SK-N-MC (cell line): ENCODE measurements at places on chromosomes 11 and 22.

DNA sequence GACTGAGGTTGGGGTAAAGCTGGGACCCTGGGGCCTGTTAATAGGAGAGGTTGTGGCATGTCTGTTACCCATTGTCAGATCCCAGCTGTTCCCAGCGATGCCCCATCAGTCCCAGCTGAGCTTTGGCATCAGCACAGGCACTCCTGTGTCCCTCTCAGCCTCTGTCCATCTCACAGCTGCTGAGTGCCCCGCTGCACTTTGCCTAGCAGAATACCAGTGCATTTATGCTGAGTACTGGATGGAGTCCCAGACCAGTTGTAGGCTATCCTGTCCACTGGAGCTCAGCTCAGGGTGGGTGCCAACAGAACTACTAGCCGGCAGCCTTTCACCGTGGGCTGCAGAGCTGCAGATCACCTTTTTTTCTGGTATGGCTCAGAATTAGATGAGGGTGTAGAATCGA lies 9.9 kb downstream of the FXYD6 start:
- DNase-seq = no peak

DNA sequence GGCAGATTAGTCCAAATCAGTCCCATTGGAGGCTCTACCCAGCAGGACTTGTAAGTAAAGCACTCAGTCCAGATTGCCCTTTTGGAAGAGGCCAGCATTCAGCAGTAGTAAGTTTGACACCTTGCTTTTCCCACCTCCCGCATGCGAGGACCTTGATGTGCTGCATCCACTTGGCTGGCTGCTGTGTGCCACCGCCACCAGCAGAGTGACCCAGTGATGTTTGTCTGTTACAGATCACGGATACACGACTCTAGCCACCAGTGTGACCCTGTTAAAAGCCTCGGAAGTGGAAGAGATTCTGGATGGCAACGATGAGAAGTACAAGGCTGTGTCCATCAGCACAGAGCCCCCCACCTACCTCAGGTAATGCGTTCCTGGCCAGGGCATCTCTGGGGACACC lies 6.6 kb downstream of the SMARCB1 start:
- DNase-seq = no peak

DNA sequence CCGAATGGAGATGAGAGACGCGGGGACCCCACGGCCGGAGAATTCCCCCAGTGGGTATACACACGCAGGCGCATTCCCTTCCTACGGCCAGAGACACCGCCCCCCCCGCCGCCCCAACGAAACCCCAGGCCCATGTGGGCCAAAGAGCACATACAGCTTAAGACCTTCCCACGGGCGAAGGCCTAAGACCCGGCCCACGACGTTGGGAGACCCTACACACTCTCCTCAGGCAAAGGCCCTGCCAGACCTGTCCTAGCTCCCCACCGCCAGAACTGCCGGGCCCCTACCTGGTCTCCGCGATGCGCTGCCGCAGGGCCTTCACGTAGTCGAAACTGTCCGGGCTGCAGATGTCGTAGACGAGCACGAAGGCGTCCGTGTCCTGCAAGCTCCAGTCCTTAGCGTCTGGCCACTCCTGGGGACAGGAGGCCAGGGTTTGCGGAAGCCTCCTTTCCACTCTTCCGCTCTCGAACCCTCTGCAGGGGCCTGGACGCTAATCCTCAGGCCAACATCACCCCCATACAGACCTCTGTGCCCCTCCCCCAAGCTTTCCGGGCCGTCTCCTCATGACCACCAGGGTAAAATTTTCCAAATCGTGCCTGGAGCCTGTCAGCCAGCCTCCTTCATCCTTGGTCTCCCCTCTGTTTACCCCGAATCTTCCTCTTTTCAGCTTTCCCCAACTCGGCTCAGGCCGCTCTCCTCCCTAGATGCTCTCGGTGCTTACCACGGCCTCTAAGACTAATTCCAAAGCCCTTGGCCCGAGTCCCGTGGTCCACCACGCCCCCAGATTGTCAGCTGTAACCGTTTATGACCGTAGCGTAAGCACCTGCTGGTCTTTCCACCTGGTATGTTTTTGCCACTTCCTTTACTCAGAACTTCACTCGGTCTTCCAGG lies 1.7 kb downstream of the RASL10A start:
- DNase-seq = no peak

GRCh38 chr11:61907871-61908729 lies 9.3 kb downstream of the RAB3IL1 start:
- DNase-seq = no peak

- DNase-seq = no peak
Observed at GRCh38 chr11:118291477-118292135, 12.9 kb upstream of the CD3E start.

DNA sequence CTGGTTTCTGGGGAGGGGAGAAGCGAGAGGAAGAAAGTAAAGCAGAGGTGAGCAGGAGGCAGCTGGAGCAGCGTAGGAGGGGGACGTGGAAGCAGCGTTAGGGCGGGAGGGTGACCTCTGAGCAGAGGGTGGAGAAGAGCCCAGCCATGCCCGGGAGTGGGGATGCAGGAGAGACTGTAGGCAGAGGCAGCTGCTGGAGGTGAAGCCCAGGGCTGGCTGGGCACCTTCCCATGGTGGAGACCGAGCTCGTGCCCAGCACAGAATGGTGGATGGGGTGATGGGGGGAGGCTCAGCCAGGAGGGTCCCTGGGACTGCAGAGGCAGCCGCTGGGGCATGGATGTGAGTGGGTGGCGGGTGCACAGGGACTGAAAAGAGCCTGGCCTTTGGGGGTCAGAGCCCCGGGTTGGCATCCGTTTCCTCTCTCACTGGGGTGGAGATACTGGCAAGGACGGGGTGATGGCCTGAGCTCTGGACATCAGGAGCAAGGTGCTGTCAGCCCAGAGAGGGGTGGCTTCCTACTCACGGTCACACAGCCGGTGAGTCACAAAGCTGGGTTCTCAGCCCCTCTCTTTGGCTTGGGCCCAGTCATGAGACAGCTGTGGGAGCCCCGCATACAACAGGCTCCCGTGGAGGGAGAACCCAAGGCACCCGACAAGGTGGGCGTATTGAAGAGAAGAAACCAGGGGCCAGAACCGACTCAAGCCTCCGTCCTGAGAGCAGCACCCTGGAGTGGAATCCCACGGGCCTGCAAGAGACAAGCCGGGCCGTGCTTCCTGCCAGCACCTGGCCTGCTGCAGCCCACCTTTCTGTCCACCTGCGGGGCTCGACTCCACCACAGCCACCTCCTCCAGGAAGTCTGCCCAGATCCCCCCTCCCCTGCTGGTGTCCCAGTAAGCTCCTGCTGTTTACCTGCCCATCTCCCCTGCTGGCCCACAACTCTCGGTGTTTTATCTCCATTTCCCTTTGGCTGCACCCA lies 45.8 kb upstream of the FGF3 start:
- DNase-seq = no peak

- DNase-seq = no peak
Observed at GRCh38 chr22:46072981-46073682, 77.2 kb upstream of the PPARA start.

GRCh38 chr11:10317776-10318526 lies 13.1 kb downstream of the ADM start:
- DNase-seq = no peak

DNA sequence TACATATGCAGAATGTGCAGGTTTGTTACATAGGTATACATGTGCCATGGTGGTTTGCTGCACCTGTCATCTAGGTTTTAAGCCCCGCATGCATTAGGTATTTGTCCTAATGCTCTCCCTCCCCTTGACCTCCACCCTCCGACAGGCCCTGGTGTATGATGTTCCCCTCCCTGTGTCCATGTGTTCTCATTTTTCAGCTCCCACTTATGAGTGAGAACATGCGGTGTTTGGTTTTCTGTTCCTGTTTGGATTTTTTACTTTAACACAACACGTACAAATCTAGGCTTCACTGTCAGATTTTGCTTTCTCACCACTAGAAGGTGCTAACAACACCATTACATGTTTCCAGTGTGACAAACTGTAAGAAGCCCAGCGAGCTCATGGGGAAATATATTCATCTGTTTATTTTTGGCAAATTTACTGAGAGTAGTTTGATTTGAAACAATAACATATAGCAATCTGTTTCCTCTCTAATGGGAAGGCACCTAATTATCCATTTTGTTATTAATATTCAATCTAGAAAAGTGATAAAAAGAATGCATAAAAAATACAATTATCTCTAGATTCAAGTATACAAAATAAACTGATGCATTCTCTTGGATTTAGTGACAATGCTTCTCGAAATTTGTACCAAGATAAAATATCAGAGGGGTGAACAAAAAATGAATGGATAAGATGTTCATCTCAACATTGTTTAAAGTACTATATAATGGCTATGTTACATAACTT lies 23.2 kb upstream of the BIRC3 start:
- DNase-seq = no peak

GRCh38 chr11:68468217-68468828 lies 7.8 kb downstream of the PPP6R3 start:
- DNase-seq = no peak

GRCh38 chr11:6452219-6452618 lies 11.4 kb upstream of the HPX start:
- no peak for DNase-seq

DNA sequence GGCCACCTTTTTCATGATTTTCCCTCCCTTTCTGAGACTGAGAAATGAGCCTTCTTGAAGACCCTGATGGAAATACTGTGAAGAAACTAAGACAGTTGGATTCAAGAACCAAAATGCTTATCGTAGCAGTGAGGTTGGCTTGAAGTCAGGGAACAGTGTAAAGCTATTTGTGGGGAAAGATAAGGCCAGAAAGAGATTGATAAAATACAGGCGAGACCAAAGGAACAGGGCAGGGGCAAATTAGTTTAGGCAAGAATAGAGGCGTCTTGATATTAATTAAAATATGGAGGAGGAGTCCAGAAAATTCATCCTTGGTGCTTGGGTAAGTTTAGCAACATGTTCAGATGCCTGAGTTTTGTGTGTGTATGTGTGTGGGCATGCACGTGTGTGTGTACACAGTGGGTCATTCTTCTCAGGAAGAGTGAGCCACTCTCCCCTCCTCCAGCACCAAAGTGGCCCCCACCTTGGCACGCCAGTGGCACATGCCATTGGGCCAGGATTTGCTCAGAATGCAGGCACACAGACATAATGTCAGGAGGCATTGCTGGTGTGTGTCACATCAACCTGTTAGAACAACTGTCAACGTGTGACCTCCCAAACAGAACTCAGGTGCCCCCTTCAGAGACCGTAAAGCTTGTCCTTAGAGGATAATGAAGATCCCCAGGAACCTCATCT lies 3.9 kb upstream of the EHF start:
- no peak for DNase-seq

- DNase-seq = peak; percentile 3
Observed at GRCh38 chr11:31106968-31107576, 262.5 kb downstream of the DCDC1 start.

- DNase-seq = no peak
Observed at GRCh38 chr11:23509023-23509422, 648.7 kb upstream of the CCDC179 start.

DNA sequence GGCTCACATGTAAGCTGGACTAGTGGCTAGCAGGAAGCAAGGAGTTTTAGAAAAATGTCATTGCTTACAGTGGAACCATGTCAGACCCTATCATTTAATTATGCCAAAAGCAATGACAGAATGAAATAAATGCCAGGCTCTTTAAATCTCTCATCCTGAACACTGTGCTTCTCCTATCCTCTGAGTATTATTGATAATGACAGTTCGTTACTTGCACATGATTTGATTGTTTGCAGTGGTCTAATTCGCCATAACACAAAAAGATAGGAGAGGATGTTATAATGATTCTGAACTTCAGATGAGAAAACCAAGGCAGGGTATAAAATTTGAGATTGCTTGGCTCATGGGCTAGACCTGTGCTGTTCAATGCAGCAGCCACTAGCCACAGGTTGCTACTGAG lies 68.2 kb downstream of the FLI1 start:
- no peak for DNase-seq

- no peak for DNase-seq
Observed at GRCh38 chr11:83079820-83080219, 8.1 kb upstream of the RAB30 start.

DNA sequence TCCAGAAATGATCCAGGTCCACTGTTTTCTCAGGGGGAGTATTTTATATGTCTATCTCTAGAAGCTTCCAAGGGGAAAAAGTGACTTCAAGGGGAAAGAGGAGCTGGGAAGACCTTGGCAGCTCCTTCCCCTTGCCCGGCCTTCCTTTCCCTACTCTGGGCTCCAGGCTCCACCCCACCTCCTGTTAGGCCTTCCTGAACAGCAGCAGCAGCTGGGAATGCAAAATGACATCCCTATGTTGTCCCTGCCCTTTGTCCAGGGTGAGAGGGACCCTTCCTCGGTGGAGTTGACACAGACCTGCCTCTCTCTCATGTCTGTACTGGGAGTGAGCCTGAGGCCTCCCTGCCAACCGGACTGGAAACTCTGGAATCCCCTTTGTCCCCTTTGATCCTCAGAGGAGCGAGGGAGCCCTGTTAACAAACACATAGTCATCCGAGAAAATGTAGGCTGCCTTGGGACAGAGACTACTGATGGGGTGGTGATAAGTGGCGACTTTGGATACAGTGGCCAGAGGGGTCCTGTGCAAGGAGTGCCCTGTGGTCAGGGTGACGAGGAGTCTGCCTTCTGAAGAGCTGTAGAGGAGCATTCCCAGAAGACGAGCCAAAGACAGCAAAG lies 9.0 kb upstream of the MALAT1 start:
- DNase-seq = no peak

DNA sequence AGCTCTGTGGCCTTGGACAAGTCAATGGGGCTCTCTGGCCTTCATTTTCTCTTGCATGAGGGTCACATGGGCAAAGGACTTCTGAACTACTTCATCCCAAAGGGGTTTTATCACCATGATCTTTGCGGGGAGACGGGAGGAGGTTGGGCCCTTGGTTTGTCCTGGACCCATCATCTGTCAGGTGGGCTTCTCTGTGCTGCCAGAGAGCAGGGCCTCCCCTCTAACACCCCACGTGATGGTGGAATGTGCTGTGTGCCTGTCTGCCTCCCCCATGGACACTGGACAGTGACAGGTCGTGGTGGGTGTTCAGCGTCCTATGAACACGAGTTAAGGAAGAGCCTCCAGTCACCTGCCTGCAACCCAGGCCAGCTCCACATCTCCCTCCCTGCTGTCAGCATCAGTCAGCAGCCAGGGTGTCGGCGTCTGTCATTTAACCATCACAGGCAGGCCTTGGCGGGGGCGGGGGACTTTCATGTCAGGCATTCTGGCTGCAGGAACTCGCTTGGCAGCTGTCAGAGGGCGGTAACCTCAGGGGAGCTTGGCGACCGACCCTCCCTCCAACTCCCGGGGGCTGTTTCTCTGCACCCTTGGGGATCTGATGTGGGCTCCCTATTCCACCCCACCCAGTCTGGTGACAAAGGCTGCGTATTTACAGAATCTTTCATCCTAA lies 2.6 kb upstream of the SUN2 start:
- DNase-seq = no peak

GRCh38 chr11:82907371-82907770 lies 5.8 kb downstream of the DDIAS start:
- DNase-seq = no peak

DNA sequence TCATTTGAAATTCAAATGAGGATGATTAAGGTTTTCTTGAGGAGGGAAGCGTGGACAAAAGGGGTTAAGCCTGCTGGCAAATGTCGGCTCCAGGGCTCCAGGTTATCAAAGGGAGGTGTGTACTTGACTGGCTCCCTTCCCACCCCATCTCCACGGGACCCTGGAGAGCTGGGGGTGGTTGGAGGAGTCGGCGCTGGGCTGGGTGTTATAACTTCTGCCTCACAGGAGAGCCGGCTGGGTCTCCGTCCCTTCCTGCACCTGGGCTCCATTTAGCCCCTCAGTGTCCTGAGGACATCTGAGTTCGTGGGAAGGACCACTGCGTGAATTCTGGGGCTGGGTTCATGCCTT lies 15.6 kb downstream of the POU2F3 start:
- DNase-seq = no peak
